Transverse colon (tissue), 4 donors: ENCODE measurements at places on chromosomes 16 and 17. TPM values are rescaled to one million over a fixed set of nuclear protein-coding genes. Genes with fewer than 3 reads are reported as not detected.
A peak's percentile ranks its signal among the peaks of the same experiment; 100 is the strongest.

- no peak for DNase-seq
Measured at GRCh38 chr17:17377071-17377967, 74.1 kb downstream of the NT5M start.

- peak; percentile 60 for DNase-seq
Measured at GRCh38 chr17:752620-753219, 656 bp upstream of the GEMIN4 start.

GRCh38 chr17:47304186-47304585, 19.6 kb upstream of the EFCAB13 start:
- no peak for DNase-seq

GRCh38 chr16:61890386-61890785, 145.9 kb downstream of the CDH8 start:
- no peak for DNase-seq

DNA sequence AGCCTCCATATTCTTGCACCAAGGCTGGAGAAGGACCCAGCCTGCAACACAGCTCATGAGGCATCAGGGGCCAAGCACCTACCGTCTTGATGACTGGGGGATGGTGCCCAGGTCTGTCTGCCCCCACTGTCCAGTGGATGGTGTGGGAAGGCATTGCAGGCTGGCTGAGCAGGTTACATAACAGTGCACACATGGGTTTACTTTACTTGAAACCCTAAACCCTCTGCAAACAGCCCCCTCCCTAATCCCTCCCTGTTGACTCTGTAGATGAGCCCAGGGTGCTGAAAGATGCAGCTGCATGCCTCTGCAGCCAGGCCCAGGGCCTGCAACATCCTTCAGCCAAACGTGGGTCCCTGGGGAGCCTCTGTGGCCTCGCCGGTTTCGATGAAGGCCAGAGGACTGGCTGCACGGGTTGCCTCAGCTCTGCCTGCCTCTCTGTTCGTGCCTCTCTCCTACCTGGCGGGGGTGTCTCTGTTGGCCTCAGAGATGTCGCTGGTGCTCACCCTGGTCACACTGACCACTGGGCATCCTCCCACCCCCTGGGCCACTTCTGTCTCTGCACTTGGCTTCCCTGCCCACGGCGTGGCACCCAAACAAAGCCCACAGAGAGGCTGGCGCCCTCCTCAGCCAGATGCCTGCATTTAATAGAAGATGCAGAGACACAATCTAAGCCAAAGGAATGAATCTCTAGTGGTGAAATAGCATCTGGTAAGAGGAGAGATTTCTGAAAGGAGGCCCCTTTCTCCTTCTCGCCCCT, 95.1 kb downstream of the METRNL start:
- DNase-seq: no peak

DNA sequence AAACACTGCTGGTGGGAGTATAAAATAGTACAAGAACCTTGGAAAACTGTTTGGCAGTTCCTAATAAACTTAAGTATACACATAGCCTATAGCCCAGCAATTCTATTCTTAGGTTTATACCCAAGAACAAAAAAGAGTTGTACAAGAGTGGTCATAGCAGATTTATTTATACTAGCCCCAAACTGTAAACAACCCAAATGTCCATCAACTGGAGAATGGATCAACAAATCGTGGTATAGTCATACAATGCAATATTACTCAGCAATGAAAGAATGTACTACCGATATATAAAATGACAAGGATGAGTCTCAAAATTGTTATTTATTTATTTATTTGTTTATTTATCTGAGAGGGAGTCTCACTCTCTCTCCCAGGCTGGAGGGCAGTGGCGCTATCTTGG, 23.1 kb downstream of the GNGT2 start:
- DNase-seq: no peak

DNA sequence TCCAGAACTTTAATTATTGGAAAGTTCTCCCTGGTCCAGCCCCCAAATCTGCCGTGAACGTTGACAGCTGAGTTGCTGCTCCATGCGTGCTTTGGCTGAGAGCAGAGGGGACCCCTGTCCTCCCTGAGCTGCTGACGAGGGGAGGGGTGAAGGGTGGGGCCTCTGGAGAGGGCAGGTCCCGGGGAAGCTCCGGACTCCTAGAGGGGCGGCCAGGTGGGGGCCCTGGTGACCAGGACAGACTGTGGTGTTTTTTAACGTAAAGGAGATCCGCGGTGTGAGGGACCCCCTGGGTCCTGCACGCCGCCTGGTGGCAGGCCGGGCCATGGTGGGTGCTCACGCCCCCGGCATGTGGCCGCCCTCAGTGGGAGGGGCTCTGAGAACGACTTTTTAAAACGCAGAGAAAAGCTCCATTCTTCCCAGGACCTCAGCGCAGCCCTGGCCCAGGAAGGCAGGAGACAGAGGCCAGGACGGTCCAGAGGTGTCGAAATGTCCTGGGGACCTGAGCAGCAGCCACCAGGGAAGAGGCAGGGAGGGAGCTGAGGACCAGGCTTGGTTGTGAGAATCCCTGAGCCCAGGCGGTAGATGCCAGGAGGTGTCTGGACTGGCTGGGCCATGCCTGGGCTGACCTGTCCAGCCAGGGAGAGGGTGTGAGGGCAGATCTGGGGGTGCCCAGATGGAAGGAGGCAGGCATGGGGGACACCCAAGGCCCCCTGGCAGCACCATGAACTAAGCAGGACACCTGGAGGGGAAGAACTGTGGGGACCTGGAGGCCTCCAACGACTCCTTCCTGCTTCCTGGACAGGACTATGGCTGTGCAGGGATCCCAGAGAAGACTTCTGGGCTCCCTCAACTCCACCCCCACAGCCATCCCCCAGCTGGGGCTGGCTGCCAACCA, at the start of gene MC1R:
Gene MC1R, plus strand, starts transcription at position 410 of the 895 bp plus-strand sequence. Its CDS starts 397 bp downstream, at position 807.
- no peak for DNase-seq

The GALR2 gene
- 1.9 TPM for total RNA-seq
